ENCODE measurements at places on chromosomes 2 and 18. TPM values are rescaled to one million over a fixed set of nuclear protein-coding genes. Genes with fewer than 3 reads are reported as not detected.

CDCA7 gene
- total RNA-seq = 2.9 TPM

GBX2 gene
- total RNA-seq = not detected

FLACC1 gene
- total RNA-seq = 10.0 TPM

SCYGR2 gene
- total RNA-seq = not detected

STK16 gene
- total RNA-seq = 21.1 TPM

TMEM37 gene
- total RNA-seq = not detected

LRRTM4 gene
- total RNA-seq = not detected

INHBB gene
- total RNA-seq = not detected

C2orf80 gene
- not detected for total RNA-seq

DSG1 gene
- not detected for total RNA-seq

ZSWIM2 gene
- total RNA-seq = not detected

SPHKAP gene
- total RNA-seq = not detected

C18orf54 gene
- 3.8 TPM for total RNA-seq

CAPN13 gene
- not detected for total RNA-seq

CHN1 gene
- 3.4 TPM for total RNA-seq

TTN gene
- 8.1 TPM for total RNA-seq

CHCHD5 gene
- 24.9 TPM for total RNA-seq

EPB41L3 gene
- total RNA-seq = 3.3 TPM

Data from CD4-positive, alpha-beta memory T cell (primary cell).